Caki2 (cell line): ENCODE measurements at places on chromosomes 1 and 21. TPM values are rescaled to one million over a fixed set of nuclear protein-coding genes. Genes with fewer than 3 reads are reported as not detected.
A peak's percentile ranks its signal among the peaks of the same experiment; 100 is the strongest.

IL20 gene
- not detected in 2 replicates for total RNA-seq

RCSD1 gene
- not detected in 2 replicates for total RNA-seq

ETNK2 gene
- total RNA-seq: 5.3 and 5.6 TPM in 2 replicates

MANEAL gene
- 18.0 and 30.0 TPM in 2 replicates for total RNA-seq

SERTAD4 gene
- 0.95 and 1.1 TPM in 2 replicates for total RNA-seq

ATP6V1G3 gene
- total RNA-seq: not detected in 2 replicates

SLC25A34 gene
- 0.07 and 1.0 TPM in 2 replicates for total RNA-seq

F13B gene
- total RNA-seq: not detected in 2 replicates

PLEKHO1 gene
- total RNA-seq: 4.0 and 8.0 TPM in 2 replicates

RHD gene
- not detected in 2 replicates for total RNA-seq

CLDN17 gene
- not detected in 2 replicates for total RNA-seq

SLAMF9 gene
- total RNA-seq: not detected in 2 replicates

GRCh38 chr1:40362699-40363098 is 10.8 kb upstream of the SMAP2 start:
- peak; percentile 24 for DNase-seq

- DNase-seq: no peak
Measured at GRCh38 chr1:156815307-156815826, 1.3 kb downstream of the SH2D2A start.

DNA sequence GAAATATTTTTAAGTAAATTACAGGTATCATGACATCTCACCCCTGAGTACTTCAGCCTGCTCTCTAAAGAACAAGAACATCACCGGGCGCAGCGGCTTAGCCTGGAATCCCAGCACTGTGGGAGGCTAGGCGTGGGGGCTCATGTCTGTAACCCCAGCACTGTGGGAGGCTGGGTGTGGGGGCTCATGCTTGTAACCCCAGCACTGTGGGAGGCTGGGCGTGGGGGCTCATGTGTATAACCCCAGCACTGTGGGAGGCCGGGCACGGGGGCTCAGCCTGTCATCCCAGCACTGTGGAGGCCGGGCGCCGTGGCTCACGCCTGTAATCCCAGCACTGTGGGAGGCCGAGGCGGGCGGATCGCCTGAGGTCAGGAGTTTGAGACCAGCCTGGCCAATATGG is 7.7 kb upstream of the CDK11B start:
- DNase-seq: no peak

DNA sequence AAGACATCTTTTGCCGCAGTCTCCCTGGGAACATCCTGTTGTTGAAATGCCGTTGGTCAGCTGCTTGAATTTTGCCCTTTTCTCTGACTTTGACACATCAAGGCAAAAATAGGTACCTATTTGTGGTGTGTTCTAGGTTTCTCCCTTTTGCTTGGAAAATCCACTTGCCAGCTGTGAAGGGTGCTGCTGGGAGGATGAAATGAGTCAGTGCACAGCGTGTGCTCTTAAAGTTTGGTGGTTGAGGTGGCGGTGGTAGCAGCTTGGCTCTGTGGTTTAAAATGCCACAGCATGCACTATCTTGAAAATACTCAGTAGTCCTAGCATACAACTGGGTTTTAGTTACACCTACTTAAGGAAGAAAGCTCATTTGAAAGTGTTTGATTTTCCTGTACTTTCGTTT is 183.8 kb downstream of the DHRS3 start:
- DNase-seq: peak; percentile 70

GRCh38 chr1:21396516-21396915 is 43.4 kb upstream of the NBPF3 start:
- DNase-seq: no peak

DNA sequence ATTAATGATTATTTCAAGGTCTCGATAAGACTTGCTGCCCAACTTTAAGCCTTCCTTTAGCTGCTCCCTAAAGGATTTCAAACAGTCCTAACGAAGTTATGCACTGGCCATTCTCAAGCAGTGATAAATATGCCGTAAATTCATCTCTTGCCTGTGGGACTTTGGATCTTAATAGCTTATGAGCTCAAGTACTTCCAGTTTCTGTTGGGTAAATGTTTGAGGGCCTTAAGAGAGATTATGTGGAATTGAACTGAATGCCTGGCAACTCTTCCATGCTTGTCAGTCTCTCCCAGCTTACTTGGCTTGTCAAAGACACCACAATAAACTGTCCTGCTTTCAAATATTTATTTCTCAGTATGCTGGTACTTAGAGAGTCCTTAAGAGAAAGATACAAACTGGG is 3.5 kb upstream of the OR10J4 start:
- no peak for DNase-seq

DNA sequence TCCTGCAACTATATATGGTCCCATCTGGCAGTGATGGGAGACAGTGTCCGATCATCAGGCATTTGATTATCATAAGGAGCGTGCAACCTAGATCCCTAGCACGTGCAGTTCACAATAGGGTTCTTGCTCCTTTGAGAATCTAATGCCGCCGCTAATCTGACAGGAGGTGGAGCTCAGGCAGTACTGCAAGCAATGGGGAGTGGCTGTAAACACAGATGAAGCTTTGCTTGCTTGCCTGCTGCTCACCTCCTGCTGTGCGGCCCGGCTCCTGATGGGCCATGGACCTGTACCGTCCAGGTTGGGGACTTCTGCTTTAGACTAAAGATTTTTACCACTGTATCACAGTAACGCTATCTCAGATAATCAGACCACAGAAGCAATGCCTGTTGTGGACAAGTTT is 63.8 kb downstream of the TGFB2 start:
- DNase-seq: no peak

- DNase-seq: no peak
Measured at GRCh38 chr1:20712215-20712577, 5.6 kb downstream of the KIF17 start.

DNA sequence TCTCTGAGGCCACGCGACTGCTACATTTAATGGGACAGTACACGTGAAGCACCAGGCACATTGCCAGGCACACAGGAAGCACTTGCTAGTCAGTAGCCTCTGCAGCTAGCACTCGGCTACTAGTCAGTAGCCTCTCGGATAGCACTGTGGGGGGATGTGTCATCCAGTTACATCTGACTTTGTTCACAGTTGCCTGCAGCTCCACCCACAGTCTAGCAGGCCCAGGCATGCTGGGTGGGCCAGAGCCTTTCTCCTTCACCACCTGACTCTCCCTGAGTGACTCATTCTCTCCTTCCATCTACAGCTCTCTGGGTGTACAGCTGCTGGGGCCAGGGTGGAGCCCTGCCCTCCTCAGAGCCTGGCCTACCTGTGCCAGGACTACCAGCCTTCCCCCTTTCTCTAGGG is 51.5 kb downstream of the PTPRF start:
- peak; percentile 94 for DNase-seq

DNA sequence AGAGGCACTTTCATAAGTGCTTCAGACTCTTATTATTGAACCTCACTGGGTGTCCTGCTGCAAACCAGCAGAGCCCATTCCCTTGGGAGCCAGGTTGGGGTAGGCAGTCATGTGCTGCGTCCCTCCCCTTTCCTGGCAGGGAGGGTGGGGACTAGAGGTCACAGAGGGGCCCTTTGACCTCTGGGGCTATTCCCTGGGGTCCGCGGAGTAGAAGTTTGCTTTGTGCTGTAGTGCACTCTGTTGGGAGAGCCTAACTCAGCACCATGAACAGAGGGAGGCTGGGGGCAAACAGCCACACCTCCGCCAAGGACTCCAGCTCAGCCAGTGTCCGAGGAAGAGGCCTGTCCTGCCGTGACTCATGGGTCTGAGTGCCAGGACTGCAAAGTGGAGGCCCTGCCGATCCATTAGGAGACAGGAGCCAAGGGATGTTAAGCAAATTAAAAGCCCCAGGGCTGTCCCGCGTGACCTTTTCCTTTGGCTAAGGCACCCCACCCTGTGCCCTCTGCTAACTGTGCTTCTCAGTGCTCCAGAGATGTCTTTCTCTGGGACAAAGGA is 3.0 kb upstream of the IGSF21 start:
- no peak for DNase-seq

DNA sequence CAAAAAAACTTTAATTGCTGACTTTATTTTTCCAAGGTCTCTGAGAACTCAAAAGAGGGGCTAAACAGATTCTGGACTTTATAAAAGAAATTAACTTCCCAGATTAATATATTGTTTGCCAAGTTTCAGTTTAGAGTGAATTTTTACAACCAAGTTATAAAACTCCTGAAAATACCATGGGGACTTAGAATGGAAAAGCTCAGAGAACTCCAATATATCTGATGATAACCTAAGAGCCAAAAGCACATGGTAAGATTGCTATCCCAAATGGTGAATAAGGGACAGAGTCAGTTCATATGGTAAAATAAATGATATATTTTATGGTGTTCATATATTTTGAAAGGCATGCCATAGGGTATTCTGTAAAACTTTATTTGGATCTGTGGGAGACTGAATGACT is 470.9 kb downstream of the TTLL7 start:
- no peak for DNase-seq

DNA sequence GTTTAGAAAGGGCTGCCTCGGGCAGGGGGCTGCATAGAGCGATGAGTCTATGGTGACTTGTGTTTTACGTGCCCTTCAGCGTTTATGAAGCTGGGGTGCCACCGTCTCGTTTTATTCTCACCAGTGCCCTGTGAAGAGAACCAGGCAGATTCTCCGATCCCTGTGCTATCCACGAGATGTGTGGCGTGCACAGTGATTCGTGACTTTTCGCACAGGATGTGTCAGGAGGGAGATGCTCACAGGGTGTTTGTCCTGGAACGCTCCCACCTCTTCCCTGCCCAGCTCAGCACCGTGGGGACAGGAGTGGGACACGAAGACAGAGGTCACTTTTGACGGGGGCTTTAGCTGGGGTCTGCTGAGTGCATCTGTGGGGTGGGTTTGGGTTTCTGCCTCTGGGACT is 54.9 kb upstream of the AJAP1 start:
- DNase-seq: no peak

GRCh38 chr1:65911679-65912078 is 119.0 kb downstream of the PDE4B start:
- no peak for DNase-seq

DNA sequence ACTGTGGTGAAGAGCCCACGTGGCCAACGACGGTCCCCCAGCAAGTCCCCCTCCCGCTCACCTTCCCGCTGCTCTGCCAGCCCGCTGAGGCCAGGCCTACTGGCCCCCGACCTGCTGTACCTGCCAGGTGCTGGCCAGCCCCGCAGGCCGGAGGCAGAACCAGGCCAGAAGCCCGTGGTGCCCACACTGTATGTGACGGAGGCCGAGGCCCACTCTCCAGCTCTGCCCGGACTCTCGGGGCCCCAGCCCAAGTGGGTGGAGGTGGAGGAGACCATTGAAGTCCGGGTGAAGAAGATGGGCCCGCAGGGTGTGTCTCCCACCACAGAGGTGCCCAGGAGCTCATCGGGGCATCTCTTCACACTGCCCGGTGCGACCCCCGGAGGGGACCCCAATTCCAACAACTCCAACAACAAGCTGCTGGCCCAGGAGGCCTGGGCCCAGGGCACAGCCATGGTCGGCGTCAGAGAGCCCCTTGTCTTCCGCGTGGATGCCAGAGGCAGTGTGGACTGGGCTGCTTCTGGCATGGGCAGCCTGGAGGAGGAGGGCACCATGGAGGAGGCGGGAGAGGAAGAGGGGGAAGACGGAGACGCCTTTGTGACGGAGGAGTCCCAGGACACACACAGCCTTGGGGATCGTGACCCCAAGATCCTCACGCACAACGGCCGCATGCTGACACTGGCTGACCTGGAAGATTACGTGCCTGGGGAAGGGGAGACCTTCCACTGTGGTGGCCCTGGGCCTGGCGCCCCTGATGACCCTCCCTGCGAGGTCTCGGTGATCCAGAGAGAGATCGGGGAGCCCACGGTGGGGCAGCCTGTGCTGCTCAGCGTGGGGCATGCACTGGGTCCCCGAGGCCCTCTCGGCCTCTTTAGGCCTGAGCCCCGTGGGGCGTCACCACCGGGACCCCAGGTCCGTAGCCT is 46.8 kb downstream of the TRIM11 start:
- DNase-seq: no peak

DNA sequence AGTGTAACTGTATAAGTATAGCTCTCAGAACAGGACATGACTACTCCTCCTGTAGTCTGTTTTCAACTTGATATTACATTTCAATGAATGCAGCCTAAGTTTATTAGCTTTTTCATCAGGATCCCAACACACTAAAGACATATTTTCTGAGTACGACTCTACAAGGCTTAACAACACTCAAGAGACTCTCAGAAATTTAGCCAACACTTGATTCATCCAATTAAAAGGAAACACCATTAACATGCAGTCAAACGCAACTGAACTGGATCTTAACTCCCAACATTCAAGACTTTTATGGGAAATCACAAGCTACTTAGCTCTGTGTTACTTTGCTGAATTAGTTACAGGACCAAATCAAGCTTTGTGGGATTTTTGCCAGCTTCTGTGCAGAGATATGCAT is 65.2 kb upstream of the SGIP1 start:
- DNase-seq: no peak

GRCh38 chr1:8200317-8201115 is 117.4 kb upstream of the SLC45A1 start:
- DNase-seq: no peak

- no peak for DNase-seq
Measured at GRCh38 chr1:32219022-32219421, 3.1 kb downstream of the TMEM234 start.

GRCh38 chr1:192844360-192844759 is 35.5 kb downstream of the RGS2 start:
- DNase-seq: no peak

DNA sequence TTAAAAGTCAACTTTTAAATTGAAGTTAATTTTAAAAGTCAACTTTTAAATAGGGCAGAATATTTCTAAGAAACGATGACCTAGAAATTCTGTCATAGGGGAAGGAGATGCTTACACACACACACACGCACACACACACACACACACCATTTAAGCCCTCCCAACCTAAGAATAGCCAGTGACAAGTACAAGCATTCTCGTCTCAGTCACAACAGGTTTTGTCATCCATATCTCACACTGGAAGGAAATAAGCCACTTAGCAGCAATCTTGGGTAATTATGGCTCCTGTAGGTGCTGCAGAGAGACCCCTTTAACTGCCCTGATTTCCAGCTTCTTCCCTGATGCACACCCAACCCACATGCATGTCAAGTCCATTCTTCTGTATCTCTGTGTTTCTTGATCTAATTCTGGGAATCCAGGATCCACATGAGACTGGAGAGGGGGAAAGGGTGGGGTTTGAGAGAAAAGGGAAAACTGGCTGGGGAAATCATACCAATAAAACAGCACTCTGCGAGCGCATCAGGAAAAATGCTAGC is 338.1 kb downstream of the PAPPA2 start:
- DNase-seq: no peak

DNA sequence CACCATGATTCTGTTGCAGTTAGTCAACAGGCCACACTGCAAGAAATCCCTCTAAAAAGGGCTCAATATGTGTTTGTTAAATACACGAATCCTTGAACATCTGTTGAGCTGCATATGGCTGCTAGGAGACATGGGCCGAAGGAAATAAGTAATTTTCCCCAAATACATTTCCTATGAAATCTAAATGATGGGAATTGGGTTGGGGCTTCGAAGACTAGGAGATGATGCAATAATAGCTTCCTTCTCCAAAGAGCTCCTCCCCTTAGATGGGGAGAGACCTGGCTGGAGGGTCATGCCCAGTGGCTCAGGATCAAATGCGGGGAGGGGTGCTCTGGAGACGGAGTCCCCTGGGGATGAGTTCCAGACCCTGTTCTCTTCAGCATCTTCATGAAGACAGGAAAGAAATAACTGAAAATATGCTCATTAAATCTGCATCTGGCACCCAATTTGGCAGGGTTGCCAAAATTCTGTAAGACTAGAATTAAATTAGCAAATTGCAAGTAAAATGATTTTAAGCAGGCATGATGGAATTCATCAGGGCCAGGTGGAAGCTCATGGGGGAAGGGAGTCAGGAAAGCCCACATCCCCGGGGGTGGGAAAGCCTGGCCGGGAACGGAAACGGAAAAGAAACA is 165.0 kb upstream of the EDN2 start:
- DNase-seq: no peak

GRCh38 chr1:194865383-194865782 is 1679.0 kb upstream of the B3GALT2 start:
- no peak for DNase-seq
